NCI-H2029 treated with DMSO at 0.1 percent for 48 hours (cell line): ENCODE measurements at places on chromosomes 11 and 22.
A peak's percentile ranks its signal among the peaks of the same experiment; 100 is the strongest.

DNA sequence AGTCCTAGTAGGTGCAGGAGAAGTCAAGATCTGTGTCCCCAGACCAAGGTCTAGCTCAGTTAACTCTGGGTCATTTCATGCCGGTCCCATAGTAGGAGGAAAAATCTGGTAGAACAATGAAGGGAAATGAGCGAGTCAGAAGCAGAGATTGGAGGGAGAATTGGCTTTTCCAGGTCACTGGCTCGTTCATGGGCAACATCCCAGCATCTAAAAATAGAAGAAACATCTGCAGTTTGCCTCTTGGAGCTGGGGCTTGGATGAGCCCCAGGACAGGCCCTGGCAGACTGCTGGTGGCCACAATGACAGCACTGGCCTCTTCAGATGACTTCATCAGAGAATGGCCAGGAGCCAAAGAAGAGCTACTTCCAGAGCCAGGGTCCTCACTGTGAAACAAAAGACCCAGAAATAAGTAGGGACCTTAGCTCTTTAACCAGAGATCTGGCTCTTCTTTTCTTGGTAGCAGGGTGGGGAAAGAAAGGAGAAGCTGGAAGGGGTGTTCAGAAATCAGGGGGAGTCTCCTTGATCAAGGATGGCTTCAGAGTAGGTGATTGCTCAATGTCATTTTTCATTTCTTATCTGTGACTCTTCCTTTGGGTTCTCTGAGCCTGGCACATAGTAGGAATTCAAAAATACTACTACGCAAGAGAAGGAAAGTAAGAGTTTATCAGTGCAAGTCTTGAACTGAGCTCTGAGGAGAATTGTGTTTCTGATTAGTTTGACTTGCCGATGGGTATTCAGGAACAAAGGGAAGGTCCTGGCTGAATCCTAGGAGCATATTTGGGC, 102.6 kb downstream of the TMPRSS5 start:
- peak; percentile 78 for DNase-seq

- DNase-seq, result no peak
Measured at GRCh38 chr11:124535552-124536232, 7.8 kb downstream of the OR8B12 start.

GRCh38 chr11:86889001-86889341, 66.2 kb downstream of the FZD4 start:
- no peak for DNase-seq

- no peak for DNase-seq
Measured at GRCh38 chr11:68528630-68529029, 68.1 kb downstream of the PPP6R3 start.

DNA sequence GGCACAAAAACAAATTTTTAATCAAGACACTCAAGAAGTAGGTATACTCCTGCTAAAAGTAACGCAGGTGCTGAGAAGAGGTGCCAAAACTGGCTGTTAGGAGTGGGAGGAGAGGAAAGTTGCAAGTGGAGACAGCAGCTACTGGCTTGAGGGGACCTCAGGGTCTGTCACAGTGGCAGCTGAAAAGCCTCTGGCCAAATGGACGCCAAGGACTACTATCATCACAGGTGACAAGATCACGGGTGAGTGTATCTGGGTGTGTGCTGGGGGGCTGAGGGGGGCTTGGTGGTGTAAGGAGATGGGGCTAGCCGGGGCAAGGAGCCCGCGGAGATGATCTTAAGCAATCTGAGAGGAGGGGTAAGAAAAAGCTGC, 687 bp downstream of the ZNF202 start:
- no peak for DNase-seq

- DNase-seq, result no peak
Measured at GRCh38 chr11:122883646-122883979, 1.1 kb downstream of the JHY start.

- no peak for DNase-seq
Measured at GRCh38 chr11:487571-488021, 19.4 kb downstream of the RNH1 start.

DNA sequence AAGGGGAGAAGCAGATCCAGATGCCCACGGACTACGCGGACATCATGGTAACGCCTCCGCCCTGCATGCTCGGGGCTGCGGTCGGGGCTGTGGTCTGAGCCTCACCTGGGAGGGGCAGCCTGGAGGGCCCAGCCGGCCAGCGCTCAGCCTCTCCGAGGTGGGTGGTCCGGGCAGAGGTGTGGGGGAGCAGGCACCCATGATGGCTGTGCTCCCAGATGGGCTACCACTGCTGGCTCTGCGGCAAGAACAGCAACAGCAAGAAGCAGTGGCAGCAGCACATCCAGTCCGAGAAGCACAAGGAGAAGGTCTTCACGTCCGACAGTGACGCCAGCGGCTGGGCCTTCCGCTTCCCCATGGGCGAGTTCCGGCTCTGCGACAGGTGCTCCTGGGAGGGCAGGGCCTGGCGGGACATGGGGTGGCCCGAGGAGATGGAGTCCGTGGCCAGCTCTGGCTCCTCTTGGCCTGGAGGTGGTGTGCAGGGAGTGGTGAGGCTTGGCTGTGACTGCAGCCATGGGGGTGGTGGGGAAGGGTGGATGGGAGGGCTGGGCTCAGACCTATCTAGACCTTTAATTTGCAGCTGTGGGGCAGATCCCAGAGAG, 25.2 kb upstream of the TEF start:
- no peak for DNase-seq

DNA sequence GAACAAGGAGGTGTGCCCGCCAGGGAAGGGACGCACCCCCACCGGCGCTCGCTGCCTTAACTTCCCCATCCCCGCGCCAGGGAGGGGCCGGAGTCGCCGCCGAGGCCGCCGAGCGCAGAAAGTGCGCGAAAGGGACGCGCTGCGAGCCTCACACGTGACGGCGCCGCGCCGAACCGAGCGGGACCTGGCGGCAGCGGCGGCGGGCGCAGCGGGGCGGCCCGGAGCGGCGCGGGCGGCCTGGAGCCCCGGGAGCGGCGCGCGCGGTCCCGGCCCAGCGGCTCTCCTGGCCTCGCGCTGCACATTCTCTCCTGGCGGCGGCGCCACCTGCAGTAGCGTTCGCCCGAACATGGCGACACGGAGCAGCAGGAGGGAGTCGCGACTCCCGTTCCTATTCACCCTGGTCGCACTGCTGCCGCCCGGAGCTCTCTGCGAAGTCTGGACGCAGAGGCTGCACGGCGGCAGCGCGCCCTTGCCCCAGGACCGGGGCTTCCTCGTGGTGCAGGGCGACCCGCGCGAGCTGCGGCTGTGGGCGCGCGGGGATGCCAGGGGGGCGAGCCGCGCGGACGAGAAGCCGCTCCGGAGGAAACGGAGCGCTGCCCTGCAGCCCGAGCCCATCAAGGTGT, at the start of gene SORL1:
SORL1 (plus strand) TSS at position 329 of the 623 bp plus-strand sequence; CDS start at position 347, 18 bp downstream.
- peak; percentile 40 for DNase-seq

DNA sequence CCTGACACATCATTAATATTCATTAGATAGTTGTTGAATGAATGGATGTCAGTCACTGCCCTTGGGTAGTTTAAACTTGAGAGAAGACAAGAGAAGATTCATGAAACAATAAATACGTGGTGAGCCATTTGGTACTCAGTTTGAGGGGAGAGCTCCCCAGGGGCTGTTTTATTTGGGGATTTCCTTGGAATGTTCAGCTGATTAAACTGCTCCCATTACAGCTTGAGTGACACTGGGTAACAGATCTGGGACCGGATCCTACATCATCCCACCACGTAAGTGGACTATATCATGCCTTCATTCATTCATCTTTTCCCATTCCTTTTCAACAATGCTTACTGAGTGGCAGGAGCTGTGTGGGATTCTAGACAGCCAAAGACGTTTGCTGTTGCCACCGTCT, 162.0 kb downstream of the FAT3 start:
- DNase-seq, result no peak

GRCh38 chr11:22405377-22405776, 67.2 kb downstream of the SLC17A6 start:
- DNase-seq, result no peak

DNA sequence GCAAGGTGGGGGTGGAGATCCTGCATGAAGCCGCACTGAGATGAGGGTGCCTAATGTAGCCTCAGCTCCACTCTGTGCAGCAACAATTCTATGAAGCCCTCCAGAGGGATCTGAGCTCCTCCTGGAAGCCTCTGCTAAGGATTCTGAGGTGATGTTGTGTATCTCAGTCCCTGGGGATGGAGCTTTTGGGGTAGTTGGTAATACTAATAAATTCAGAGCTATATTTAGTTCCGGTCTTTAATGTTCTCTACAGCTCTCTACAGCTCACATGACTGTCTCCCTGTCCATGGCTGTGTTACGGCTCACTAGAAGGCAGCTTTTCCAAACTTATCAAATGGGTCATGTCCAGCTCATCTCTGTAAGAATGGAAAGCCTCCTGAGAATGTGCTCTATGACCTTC, 93.4 kb downstream of the ISX start:
- DNase-seq, result no peak

GRCh38 chr11:21403069-21403468, 733.7 kb downstream of the NELL1 start:
- no peak for DNase-seq

- DNase-seq, result no peak
Measured at GRCh38 chr11:122365610-122366360, 249.8 kb upstream of the BLID start.

- DNase-seq, result no peak
Measured at GRCh38 chr22:27857443-27857842, 55.9 kb upstream of the MN1 start.

GRCh38 chr22:21624120-21624879, 5.5 kb downstream of the YDJC start:
- DNase-seq, result no peak

GRCh38 chr11:118437208-118438125, 1.2 kb downstream of the KMT2A start:
- peak; percentile 27 for DNase-seq

DNA sequence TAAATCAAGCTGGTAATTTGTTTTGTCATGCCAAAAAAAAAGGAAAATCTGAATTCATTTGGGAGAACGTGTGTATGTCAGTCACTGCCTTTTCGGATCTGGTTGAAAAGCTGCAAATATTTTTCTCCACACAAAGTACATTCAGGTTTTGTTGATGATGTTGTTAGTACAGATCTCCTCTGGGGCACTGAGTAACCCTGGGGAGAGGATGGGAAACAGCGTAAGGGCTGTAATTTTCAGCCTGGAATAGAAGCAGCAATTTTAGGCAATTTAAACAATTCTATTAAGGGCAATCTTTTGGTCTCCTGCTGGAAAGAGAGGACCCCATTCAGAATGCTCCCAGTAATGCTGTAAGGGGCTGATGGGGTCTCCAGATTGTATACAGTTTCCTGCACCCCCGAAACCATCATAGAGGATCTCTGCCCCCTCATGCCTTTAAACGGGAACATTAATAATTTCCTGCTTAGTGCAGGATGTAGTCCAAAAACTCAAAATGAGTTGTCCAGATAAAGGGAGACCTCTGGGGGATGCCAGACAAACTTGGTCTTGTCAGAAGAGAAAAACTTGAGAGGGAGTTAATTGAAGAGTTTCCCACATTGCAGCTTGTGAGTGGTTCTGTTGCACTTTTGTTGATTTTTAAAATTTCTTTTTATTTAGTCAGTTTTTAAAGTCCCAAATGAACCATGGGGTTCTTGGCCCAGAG, 132.3 kb downstream of the COMMD9 start:
- DNase-seq, result no peak

DNA sequence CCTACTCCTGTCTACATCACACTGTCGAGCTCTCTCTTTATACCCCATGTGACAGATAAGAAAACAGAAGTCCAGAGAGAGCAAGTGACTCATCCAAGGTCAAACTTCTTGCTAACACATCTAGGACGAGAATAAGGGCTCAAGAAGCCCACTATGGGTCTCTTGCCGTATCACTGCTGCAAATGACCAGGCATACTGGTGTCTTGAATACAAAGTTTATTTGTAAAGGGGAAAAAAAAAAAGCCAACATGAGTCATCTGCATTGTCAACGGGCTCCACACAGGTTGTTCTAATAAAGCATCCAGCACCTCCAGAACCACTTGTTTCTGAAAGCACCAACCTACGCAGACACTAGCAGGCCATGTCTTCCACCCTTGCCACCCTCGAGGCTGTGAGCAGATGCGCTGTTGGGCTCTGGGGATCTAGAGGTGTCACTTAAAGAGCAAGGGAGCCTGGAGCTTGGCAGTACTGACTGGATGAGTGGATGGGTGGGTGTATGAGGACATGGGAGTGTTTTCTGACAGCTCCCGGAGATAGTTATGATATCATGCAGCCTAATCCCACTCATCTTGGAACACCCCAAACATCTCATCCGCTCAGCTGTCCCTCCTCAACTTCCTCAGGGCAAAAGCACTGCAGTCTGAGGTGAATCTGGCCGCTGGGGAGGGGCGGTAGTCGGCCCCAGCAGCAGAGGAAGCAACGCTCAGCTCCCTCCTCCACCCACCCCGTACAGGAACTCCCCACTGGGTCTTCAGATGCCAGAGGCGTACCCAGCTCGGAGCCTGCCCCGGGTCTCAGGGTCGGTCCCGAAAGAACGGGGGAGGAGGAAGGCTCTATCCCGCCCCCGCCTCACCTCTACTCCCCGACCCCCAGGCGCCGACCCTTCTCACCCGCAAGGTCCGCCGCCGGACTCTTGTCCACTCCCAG, 1.0 kb downstream of the SMCO4 start:
- peak; percentile 72 for DNase-seq

GRCh38 chr11:122723576-122723975, 68.1 kb downstream of the UBASH3B start:
- DNase-seq, result no peak

- no peak for DNase-seq
Measured at GRCh38 chr11:58292017-58292416, 24.0 kb upstream of the OR10W1 start.

DNA sequence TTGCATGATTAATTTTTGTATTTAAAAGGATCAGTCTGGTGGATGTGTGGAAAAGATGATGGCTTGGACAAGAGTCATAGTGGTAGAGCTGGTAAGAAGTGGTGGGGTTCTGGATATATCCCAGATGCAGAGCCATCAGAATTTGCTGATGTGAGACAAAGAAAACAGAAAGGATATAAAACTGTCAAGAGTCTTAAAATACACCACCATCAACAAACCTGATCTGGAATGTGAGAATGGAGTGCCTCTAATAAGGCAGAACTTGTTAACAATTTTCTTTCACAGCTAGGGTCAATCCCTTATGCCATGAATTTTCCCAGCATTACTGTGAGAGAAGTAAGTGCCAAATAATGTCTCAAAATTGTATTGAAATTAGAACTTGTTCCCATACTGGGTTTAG, 215.4 kb downstream of the METTL15 start:
- DNase-seq, result no peak
